ENCODE measurements at places on chromosomes 2 and 18. TPM values are rescaled to one million over a fixed set of nuclear protein-coding genes. Genes with fewer than 3 reads are reported as not detected.

The NEUROD1 gene
- not detected for total RNA-seq

The KLF11 gene
- total RNA-seq: 5.7 TPM

The NRP2 gene
- 35.7 TPM for total RNA-seq

The TOGARAM2 gene
- total RNA-seq: not detected

The PROKR1 gene
- 0.13 TPM for total RNA-seq

The CCDC93 gene
- total RNA-seq: 6.5 TPM

All from epithelial cell of alveolus of lung (primary cell).